H4 (cell line): ENCODE measurements at places on chromosomes 16 and 17. TPM values are rescaled to one million over a fixed set of nuclear protein-coding genes. Genes with fewer than 3 reads are reported as not detected.

HCRT gene
- total RNA-seq: not detected in 2 replicates

ABCA9 gene
- total RNA-seq: not detected in 2 replicates

TMC7 gene
- total RNA-seq: 0.77 and 1.5 TPM in 2 replicates

TMED6 gene
- not detected in 2 replicates for total RNA-seq

SMARCD2 gene
- total RNA-seq: 86.3 and 152 TPM in 2 replicates

NOG gene
- 0.78 and 1.2 TPM in 2 replicates for total RNA-seq

TSPOAP1 gene
- total RNA-seq: not detected in 2 replicates

GRCh38 chr17:73690676-73691075 lies 46.4 kb upstream of the SDK2 start:
- DNase-seq: no peak

- no peak for DNase-seq
These were observed 87.0 kb downstream of the ABCC1 start for GRCh38 chr16:16036359-16036792.

- DNase-seq: no peak
These were observed at the start of gene NTN3 for GRCh38 chr16:2471016-2471652. Gene NTN3, plus strand, starts transcription at chr16:2471297. Its CDS starts 405 bp downstream, at chr16:2471702.

DNA sequence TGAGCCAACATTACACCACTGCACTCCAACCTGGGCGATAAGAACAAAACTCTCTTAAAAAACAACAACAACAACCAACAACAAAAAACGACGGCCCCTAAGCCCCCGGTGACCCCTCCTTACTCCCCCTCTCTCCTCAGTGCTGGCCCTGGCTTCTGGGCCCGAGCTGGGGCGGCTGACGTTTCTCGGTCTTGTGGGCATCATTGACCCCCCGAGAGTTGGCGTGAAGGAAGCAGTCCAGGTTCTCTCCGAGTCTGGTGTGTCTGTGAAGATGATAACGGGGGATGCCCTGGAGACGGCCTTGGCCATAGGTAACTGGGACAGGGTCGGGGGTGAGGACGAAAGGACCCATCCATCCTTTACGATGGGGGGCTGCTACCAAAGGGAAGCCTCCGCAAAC lies 52.7 kb downstream of the MEAK7 start:
- no peak for DNase-seq

- no peak for DNase-seq
These were observed 19.1 kb downstream of the GSPT1 start for GRCh38 chr16:11896486-11897176.

DNA sequence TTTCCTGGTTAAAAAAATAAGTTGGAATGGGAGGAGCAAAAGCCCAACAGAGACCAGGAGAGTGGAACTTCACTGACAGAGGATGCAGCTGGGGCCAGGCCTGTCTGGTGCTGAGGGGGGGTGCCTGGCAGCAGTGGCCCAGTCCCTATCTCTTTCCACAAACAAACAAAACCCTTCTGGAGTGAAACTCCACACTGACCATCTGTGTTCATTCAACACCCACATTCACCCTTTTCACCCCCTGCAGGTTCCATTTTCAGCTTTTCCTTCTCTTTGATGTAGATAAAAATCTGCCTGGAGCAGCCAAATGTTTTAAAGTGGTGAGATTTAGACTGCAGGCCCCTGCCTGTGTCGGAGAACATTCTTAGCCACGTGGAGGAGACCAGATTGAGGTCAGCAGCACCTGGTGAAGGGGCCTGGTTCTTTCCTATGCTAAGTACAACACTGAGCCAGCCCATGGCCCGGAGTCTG lies 161.4 kb upstream of the CDH11 start:
- no peak for DNase-seq

DNA sequence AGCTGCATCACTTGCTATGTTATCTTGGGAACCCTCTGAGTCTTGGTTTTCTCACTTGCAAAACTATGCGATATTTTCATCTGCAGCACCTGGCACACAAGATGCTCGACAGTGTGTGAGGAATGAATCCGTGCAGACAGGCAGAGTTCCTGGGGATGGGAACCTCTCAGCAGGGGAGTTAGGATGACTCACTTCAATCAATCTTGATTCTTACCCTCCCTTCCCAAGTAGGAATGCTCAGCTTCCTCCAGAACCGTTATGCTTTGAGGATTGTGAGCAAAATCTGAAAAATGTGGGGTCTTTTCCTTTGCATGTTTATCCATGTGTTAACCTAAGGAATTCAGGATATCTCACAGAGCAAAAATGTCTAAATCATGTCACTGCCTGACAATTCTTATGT lies 68.9 kb upstream of the HNF1B start:
- no peak for DNase-seq

DNA sequence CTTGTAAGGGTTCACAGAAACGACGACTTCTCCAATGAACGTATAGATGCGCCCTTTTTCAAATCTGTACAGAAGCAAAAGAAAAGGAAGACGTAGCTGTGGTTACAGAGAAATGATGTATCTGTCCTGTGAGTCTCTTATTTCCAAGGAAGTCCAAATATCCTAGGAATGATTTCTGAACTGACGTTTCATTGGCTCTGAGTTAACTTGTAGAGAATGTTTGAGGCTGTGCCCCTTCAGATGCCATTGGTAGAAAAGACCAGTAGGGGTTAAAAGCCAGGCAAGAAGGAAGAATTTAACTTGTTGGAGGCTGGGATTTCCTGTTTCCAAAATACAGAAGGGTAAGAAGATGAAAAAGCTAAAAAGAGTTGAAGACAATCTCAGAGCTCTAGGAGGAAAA lies 96.2 kb downstream of the MYO1D start:
- no peak for DNase-seq

DNA sequence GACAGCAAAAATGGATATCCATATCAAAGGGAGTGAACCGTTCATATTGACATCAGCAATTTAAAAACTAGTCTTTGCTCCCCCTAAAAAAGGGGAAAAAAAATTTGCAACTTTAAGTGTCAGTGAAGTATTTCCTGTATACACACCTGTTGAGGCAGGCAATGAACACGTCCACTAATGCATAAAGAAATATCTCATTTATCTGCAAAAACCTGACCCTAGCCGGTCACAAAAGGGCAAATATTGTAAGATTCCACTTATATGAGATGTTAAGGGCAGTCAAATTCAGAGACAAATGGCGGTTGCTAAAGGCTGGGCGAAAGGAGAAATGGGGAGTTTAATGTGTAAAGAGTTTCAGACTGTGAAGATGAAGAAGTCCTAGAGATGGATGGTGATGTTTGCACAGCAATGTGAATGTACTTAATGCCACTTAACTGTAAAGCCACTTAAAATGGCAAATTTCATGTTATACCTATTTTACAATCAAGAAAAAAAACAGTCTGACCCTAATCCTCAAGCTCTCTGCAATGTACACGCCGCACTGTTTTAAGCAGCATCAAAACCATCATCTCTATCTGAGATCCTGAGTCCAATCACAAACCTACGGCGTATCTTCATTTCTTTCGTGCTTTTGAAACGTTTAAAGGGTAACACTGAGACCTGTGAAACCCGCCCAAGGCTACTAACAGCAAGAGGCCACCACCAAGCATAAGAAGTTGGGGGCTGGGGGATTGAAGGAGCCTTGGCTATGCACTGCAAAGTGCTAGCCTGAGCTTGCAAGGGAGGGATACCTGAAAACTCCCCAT lies 1.1 kb downstream of the PARN start:
- DNase-seq: no peak

DNA sequence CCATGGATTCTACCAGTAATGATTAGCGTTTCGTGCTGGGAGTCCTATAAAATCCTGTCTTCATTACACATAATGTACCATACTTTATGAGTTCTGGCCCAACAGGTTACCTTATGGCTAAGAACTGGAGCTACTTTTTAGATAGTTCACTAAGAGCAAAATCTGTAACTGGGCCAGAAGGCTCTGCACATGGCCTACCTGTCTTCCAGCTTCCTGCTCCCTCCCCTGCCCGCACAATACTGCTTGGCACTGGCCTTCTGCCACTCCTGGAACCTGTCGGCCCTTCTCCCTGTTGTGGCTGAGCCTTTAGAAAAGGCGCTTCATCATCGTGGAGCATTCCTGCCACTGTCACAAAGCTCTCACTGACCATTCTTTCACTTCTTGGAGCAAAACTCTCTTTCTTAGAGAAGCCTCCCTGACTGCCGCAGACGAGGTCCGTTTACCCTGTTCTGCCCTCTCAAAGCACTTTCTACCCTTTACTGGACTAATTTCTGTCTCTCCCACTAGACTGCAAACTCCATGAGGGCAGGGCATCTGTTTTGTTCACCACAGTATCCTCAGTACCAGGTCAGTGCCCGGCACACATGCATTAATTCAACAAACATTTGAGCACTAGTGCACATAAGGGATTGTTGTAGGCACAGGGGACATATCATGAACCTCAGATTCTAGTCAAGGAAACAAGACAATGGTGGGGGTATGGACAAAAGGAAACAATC lies 116.5 kb downstream of the PARN start:
- DNase-seq: no peak

- DNase-seq: no peak
These were observed 9.9 kb downstream of the TNS4 start for GRCh38 chr17:40491486-40491885.

- DNase-seq: no peak
These were observed 30.3 kb downstream of the CDK5R1 start for GRCh38 chr17:32516940-32517701.

DNA sequence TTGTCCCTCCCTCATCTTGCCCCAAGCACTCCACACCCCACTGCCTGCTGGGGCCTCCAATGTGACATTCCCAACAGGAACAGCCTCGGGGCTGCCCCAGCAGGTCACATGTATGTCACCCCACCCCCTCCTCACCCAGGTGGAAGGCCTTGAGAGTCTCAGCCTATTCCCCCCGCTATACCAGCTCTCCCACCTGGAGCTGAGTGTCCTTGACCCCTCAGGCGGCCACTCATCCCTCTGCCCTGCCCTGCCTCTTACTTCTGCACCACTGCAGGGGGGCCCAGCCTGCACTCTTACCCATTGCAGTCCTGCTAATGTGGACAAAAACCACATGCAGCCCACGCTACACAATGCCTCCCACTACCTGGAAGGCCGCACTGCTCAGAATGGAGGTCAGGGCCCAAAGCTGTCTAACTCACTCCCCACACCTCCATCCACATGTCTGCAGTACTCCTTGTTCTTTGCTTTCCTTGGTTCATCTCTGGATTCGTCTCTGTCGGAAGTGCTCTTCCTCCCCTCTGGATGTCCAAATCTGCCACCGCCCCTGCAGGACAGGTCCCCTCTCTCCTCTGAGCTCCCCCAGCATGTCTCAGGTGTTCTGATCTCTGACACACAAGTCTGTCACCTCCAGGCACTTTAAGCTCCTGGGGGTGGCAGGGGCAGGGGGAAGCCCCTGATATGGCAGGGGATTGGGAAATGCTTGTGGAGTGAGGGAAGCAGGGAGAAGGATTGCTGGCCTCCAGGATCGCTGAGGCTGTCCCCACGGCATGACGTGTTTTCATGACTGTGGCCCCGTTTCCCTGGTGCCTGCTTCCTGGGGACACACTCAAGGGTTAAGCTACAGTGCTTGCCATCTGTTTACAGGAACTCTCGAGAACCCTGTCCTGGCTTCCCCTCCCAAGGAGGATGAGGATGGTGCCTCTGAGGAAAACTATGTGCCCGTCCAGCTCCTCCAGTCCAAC lies 20.8 kb downstream of the TRPV2 start:
- no peak for DNase-seq

DNA sequence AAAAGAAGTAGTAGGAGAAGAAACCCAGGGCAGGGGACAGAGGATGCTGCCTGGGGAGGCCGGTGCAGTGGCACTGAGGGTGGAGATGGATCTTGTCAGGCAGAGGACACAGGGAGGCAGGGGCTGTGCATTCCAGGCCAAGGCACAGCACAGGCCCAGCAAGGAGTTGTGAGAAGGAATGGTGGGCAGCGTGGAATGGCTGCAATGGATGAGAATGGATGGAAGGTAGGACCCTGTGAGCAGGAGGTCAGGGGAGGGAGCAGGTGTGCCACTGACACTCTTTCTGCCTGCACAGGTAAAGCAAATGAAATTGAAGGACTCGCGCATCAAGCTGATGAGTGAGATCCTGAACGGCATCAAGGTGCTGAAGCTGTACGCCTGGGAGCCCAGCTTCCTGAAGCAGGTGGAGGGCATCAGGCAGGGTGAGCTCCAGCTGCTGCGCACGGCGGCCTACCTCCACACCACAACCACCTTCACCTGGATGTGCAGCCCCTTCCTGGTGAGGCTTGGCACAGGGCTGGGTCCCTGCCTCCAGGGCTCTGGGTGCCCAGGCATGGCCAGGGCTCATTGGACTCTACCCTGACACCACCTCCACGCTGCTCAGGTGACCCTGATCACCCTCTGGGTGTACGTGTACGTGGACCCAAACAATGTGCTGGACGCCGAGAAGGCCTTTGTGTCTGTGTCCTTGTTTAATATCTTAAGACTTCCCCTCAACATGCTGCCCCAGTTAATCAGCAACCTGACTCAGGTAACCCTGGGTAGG lies 32.8 kb downstream of the ABCC3 start:
- DNase-seq: no peak
